ENCODE measurements at places on chromosomes 3 and 15.

DNA sequence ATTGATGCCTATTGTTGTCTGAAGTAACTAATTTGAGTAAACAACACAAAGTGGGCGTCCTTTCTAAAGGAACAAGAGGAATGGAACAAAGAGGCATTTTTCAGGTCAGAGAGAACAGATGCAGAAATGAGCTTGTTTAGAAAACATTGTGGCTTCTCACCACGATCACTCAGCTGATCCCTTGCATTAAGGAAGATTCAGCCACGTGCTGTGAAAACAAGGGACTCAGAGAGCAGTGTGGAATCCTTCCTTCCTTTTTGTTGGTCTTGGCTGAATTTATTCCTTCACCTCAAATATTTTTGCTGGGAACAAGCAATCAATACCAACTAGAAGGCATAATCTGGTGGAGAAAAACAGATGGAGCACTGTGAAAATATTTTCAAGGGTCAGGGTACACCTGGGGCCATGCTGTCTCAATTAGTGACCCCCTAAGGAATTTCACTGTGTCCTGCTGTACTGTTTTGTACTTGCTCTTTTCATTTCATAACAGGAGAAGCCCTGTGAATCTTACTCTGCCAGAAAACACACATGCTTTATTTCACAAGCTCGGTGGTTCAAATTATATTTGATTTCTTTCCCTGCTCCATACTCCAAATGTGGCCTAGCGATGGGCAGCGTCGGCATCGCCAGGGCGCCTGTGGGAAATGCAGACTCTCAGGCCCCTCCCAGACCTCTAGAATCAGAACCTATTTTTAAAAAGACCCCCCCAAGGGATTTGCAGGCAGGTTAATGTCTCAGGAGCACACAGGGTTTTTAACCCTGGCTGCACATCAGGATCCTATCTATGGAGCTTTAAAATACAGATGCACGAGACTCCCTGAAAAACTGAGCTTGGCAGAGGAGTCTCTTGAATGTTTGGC, 11.6 kb upstream of the SLC6A20 start:
- no peak for DNase-seq

- DNase-seq: no peak
These were observed 1126.1 kb downstream of the ROBO1 start for GRCh38 chr3:78641703-78642102.

DNA sequence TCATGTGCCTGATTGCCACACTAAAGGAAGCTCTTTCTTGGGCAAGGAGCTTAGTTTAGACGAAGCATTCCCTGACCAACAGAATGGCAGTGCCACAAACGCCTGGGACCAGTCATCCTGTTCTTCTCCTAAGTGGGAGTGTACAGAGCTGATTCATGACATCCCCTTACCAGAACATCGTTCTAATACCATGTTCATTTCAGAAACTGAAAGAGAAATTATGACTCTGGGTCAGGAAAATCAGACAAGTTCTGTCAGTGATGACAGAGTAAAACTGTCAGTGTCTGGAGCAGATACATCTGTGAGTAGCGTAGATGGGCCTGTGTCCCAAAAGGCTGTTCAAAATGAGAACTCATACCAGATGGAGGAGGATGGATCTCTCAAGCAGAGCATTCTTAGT, 18.4 kb downstream of the SENP5 start:
- no peak for DNase-seq

- no peak for DNase-seq
These were observed 67.8 kb downstream of the TTC23 start for GRCh38 chr15:99181545-99181971.

DNA sequence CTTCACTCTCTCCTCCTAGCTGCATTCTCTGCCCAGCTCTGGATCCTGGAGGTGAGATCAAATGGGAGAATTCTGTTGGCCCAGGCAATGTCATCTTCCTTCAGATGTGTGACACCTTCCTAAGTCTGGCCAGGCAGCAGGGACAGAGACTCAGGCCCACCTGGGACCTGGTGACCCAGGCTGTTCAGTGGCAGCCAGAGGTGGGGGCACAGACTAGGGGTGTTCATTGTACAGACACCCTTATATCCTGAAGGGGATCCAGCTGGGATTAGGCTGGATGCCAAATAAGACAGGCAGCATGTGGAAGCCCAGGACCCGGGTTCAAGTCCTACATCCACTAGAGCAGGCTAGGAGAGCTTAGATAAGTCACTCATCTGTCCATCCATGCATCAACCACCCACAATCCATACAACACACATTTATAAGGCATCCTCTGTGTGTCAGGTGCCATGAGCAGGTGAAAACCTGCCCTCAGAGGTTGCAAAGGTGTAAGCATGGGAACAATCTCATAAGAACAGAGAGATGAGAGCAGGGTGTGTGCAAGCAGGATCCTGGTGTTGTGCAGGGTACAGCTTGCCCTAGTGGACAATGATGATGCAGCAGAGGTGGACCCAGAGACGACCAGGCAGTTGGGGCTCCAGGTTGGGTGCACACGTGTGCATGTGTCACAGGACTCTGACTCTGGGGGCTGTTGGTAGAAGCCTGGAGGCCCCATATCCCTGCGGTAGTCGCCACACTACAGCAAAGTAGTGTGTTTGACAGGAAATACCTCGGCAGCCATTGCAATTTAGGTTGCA, 18.3 kb upstream of the RPL29 start:
- DNase-seq: no peak

DNA sequence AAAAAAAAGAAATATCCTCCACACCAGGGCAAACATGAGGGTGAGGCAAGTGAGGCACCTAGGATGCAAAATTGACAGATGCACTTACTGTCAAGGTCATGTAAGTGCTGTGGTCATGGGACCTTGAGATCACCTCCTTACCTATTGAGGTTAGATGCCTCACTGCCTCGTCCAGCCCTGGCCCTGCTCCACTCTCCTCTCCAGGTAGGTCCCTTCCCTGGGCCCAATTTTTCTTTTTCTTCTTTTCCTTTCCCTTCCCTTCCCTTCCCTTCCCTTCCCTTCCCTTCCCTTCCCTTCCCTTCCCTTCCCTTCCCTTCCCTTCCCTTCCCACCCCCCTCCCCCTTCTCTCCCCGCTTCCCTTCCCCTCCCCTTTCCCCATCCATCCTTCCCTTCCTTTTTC, 71.1 kb upstream of the DLG1 start:
- no peak for DNase-seq

DNA sequence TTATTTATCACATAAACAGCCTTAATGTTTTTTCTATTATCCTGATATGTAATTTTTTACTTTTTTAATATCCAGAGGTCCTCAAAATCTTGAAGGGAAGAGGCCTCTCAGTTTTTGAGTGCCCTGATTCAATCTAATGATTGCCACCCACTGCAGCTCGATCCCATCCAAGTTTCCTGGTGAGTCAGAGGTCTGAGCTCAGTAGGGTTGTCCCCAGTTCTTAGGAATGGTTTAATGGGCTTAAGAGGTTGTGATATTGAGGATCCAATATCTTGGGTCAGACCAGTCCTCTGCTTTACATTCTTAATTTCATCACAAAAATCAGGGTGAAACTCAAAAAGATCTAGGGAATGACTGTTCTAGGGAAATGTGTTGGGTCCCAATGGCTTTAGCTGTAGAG, 238.5 kb downstream of the NSUN3 start:
- no peak for DNase-seq

DNA sequence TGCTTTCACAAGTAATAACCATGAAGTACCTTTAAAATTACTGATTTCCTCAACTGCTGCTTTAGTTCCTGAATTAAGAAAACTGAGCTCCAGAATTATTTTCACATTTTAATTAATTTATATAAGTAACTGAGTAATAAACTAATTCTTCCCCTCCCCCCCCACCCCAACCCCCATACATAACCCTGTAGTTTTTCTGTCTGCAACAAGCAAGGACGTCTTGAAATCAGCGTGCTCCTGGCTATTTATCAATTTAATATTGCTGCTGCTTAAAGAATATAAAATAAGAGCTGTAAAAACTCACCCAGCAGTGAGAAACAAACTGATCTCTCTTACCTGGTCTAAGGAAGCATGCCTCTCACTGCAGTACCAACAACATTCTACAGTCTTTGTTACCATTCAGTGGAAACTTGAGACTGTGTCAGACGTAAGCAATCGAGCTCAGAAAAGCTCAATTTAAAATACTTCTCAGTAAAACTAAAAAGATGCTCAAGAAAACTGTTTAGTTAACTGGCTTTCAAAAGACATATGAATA, 121.0 kb downstream of the TFDP2 start:
- peak; percentile 82 for DNase-seq

DNA sequence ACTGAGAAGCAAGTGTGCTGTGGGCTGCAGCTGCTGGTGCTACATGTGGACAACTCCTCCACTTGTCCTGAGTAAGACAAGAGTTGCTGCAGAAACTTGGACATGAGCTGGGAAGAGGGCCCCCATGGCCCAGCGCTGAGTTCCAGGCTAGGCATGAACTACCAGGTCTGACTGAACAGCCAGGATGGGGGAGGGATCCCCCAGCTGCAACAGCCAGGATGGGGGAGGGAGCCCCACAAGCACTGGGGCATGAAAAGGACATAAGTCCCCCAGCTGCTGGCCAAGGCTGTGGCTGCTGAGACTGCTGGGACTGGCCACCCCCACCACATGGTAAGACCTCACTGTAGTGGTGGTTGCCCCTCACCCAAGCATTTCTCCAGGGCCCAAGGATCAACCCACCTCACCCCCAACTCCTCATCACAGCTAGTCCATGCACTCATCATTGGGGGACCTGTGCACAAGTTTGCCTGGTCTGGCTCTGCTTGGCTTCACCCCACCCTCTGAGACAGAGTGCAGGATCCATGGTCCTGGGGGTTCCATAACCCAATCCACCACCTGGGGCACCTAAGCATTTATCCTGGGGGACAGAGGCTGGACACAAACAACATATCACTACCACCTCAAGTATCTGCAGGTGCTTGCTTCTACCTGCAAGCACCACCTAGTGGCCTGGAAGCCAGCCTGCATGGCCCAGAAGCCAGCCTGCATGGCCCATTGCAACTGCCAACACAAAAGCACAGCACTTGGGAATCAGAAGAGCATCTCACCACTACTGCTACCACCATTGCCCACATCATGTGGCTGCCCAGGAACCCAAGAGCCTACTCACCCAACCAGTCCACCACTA, 84.5 kb upstream of the STT3B start:
- DNase-seq: no peak

DNA sequence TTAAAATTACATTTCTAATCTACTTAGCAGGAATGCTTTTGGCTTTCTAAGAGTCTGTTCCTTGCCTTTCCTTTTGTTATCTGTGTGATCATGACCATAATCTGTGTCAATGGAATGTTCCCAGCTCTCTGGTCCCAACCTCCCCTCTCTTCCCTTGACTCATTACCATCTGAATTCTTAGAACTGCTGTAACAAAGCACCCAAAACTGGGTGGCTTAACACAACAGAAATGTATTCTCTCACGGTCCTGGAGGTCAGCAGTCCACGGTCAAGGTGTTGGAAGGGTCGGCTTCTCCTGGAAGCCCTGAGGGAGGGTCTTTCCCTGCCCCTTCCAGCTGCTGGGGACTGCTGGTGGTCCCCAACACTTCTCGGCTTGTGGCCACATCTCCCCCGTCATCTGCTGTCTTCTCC, 81.1 kb downstream of the LRRK1 start:
- DNase-seq: peak; percentile 22

GRCh38 chr3:136576279-136577009, 175.7 kb downstream of the STAG1 start:
- no peak for DNase-seq

DNA sequence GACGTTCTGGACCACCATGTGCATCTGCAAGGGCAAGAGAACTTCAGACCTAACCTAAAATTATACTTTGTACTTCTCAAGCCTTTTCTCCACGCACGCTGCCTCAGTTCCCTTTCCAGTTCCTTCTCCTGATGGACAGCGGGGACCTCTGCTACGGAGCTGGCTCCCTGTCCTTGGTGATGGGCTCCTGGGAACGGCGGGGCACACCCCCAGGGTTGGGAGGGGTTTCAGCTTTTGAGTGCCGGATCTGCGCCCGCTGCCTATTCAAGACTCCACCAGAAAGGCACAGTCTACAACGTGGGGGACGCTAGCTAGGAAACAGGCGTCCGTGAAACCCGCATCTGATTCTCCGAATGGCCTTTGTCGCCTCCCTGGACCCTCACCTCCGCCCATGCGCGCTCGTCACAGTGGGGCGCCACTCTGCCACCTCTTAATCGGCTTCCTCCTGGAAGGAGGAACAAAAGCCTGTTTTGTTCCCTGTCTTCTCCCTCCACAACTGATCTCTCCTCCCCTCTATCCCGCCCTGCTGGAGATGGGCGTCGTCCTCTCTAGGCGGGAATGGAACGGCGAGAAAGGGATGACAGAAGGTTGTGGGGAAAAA, 2.2 kb downstream of the GPR149 start:
- no peak for DNase-seq

GRCh38 chr3:194875581-194876402, 190.1 kb downstream of the FAM43A start:
- DNase-seq: peak; percentile 47

DNA sequence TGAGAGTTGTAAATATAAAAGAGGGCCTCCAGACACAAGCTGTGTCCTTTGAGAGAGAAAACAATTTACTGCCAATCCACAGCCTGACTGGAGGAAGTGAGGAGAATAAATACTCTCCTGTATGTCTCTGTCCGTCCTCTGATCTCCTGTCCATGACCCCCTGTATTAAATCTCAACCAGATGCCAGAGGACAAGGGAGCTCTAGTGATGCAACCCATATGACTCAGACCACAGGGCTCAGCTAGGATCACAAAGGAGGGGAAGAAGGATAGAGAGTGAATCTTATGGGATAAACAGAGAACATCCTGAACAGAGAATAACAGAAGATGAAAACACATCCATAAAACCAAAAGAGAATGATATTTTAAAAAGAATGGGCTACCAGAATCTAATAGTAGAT, 482.6 kb downstream of the PLOD2 start:
- peak; percentile 52 for DNase-seq

- DNase-seq: peak; percentile 86
These were observed 128.8 kb upstream of the OSTN start for GRCh38 chr3:191070201-191070600.

GRCh38 chr3:158728851-158729250, 3.4 kb downstream of the RARRES1 start:
- DNase-seq: no peak
